ENCODE measurements at places on chromosomes 6 and 20.
A peak's percentile ranks its signal among the peaks of the same experiment; 100 is the strongest.

DNA sequence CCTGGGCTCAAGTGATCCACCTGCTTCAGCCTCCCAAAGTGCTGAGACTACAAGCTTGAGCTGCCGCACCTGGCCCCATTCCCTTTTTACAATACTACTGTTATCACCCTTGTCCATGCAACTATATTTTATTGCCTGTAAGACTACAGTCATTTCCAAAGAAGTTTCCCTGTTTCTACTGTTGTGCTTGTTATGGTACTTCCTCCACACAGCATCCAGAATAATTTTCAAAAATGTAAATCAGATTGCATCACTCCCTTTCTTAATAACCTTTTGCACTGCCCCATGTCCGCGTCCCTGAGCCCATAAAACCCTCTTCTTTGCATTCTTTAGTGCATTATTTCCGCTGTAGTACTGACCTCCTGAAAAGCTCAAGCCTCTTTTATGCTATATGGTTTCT, 128.9 kb upstream of the AKIRIN2 start:
- no peak for DNase-seq

GRCh38 chr20:23234311-23235078, 116.1 kb upstream of the NXT1 start:
- no peak for DNase-seq

DNA sequence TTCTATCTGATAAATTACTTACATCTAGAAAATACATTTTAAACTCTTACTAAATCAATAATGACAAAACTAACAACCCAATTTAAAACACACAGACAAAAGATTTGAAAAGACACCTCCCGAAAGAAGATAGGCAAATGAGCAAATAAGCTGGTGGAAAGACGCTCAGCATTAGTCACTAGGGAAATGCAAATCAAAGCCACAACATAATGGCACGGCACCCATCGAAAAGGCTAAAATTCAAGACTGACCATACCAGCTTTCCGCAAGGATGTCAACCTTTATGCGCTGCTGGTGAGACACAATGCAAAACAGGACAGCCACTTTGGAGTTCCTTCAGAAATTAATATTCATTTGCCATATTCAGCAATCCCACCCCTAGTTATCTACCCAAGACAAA, 25.9 kb downstream of the TAF4 start:
- no peak for DNase-seq

DNA sequence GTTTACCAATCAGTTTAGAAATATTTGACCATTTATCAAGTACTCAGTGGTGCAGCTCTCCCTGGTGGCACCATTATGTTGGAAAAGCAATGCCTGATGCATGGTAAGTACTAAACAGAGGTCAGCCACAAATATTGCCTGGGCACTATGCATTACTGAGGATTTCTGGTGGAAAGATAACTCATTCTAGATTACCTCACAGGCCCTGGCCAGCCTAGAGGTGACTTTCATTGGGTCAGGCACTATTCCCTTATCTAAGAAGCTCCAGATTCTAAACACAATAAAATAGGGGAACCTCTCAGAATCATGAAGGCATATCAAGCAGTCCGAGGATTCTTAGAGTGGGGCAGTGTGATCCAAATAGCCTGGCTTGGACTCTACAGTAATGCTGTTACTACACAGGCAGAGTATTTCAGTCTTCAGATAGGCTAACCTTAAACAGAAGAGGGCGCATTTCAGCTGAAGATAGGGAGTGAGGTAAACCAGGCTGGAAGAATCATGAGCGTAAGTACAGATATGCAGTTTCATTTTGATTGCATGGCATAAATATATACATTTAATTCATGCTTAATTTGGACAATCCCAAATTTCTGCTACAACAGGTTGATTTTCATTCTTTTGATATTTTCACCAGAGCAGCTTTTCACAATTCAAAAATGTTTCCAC, 12.1 kb downstream of the LGSN start:
- no peak for DNase-seq

DNA sequence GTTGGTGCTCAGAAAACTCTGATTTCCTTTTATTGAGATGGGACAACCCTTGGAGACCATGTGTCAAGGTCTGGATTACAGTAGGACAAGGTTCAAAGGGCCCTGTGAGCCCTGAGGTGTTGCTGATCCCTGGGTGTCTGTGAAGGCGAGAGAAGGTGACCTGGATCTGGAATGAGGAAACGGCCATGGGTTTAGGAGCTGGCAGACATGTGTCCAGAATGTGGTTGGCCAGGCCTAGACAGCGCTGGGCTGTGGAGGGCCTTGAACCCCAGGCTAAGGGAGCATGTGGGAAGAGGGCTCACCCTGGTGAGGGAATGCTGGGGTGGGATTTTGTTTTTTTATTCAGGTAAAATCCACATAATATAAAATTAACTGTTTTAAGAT, 24.9 kb downstream of the PCMTD2 start:
- DNase-seq, result no peak

DNA sequence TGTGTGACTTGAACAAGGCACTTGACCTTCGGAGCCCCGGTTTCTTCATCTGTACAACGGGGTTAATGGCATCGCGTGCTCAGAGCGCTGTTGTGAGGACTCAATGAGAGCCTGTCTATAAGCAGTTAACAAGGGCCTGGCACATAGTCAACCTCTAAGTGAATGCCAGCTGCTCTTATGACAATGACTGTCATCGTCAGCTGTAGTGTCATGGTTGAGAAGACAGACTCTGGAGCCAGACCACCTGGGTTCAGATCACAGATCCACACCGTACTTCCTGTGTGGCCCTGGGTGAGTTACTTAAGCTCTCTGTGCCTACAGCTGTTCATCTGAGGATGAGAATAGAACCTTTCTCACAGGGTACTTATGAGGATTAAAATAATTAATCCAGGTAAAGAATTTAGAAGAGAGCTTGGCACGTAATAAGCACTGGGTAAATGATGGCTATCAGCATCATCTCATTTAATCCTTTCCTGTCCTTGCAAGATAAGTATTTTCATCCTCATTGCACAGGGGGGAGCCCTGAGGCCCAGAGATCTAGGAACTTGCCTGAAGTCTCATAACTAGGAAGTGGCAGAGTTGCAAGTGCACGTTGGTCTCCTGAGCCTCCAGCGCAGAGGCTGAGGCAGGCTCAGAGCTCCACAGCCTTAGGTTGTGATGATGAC, 105.3 kb downstream of the EYA2 start:
- DNase-seq, result no peak

DNA sequence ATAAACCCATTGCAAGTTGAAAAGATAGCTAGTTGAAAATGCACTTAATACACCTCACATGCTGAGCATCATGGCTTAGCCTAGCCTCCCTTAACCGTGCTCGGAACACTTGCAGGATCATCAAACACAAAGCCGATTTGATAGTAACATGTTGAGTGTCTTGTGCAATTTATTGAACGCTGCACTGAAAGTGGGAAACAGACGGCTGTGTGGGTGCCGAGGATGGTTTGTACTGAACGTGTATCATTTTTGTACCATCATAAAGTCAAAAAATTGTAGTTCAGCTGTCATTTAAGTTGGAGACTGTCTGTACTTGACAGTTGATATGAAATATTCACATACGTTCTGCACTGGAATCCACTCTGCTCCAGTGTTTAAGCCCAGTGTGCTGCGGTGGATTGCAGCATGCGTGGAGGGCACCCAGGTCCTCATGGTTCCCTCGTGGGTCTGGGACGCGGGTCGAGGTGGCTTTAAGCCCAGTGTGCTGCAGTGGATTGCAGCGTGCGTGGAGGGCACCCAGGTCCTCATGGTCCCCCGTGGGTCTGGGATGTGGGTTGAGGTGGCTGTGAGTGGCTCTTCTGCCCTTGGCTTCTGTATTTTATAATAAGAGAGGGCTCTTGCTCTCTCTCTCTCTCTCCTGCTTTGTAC, 77.0 kb downstream of the CDH4 start:
- no peak for DNase-seq

GRCh38 chr20:59933849-59934585, 580 bp upstream of the SYCP2 start:
- DNase-seq, result peak; percentile 38

DNA sequence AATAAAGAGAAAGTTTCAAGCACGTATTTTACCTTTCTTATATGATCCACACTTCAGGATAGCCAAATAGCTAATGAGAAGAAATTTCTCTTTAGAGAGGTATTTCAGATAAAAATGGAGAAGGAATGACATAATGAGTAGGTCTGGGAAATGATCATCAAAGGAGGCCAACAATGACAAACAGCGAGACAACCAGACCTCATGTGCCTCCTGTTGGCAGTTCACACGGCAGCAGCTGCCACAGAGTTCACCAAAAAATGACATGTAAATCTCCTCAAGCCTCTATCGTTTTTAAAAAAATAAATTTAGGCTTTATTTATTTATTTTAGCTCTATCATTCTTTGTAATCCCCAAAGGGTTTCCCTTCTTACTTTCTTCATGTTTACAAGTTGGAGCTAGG, 47.7 kb downstream of the SLC2A12 start:
- no peak for DNase-seq

- DNase-seq, result no peak
These were observed 720.6 kb downstream of the RFPL4B start for GRCh38 chr6:113067612-113068275.

- no peak for DNase-seq
These were observed 13.5 kb upstream of the ELMO2 start for GRCh38 chr20:46419882-46420281.

GRCh38 chr6:106098383-106099234, 12.5 kb downstream of the PRDM1 start:
- peak; percentile 47 for DNase-seq

- no peak for DNase-seq
These were observed 142.9 kb upstream of the SOX4 start for GRCh38 chr6:21450628-21451027.

GRCh38 chr6:6577735-6578134, 10.8 kb upstream of the LY86 start:
- no peak for DNase-seq

DNA sequence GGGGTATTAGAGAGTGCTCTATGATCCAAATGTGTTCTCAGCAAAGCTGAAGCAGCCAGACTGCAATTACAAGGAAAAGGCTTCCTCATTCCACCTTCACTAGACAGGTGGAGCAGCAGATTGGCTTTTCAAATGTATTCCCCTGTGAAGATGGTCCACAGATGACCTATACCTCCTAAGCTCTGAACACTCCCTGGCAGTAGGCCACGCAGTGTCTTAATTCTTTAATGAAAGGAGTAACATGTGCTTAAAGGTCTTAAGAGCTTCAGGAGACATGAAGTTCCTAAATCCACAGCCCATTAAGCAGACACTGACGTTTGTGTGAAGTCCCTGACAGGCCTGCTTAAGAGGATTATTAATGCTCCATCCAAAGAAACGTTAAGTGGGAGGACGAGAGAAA, 138.9 kb upstream of the NUP153 start:
- DNase-seq, result no peak

GRCh38 chr6:34546551-34547321, 9.4 kb downstream of the SPDEF start:
- DNase-seq, result no peak

- DNase-seq, result no peak
These were observed 41.7 kb upstream of the ZNF831 start for GRCh38 chr20:59121714-59122565.

DNA sequence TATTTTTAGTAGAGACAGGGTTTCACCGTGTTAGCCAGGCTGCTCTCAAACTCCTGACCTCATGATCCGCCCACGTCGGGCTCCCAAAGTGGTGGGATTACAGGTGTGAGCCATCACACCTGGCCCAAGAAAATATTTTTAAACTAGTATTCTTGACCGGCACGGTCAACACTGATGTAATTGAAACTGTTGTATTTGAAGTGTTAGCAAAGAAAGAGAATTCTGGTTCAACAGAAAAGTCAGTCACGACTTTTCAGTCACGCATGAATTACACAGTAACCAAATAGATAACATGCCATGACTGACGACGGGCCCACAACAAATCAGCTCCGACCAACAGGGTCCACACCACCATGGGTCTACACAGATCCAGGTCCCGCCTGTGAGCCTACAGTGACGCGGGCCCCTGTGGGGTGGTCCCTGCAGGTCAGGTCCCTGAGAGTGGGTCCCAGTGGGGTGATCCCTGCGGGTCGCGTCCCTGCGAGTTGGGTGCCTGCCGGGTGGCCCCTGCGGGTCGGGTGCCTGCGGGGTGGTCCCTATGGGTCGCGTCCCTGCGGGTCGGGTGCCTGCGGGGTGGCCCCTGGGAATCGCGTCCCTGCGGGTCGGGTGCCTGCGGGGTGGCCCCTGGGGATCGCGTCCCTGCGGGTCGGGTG, 1.0 kb downstream of the GMEB2 start:
- no peak for DNase-seq

- DNase-seq, result no peak
These were observed 29.3 kb upstream of the ARMH2 start for GRCh38 chr6:24827970-24828369.

DNA sequence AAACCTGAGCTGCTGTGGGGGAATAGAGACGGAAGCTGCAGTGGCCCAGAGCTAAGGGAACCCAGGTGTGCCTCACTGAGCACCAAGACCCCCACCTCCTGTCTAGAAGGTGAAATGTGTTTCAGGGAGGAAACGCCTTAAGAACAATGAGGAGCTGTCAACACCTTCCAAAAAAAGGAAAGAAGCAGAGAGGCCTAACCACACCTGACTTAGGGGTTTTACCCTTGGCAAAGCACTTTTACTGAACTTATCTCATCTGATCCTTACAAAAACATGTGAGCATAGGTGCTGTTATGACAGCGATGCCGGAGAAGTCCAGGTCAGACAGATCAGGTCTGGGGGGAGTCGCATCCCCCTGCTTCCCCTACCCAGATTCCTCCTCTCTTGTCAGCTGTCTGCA, 16.1 kb upstream of the CDKN1A start:
- no peak for DNase-seq

DNA sequence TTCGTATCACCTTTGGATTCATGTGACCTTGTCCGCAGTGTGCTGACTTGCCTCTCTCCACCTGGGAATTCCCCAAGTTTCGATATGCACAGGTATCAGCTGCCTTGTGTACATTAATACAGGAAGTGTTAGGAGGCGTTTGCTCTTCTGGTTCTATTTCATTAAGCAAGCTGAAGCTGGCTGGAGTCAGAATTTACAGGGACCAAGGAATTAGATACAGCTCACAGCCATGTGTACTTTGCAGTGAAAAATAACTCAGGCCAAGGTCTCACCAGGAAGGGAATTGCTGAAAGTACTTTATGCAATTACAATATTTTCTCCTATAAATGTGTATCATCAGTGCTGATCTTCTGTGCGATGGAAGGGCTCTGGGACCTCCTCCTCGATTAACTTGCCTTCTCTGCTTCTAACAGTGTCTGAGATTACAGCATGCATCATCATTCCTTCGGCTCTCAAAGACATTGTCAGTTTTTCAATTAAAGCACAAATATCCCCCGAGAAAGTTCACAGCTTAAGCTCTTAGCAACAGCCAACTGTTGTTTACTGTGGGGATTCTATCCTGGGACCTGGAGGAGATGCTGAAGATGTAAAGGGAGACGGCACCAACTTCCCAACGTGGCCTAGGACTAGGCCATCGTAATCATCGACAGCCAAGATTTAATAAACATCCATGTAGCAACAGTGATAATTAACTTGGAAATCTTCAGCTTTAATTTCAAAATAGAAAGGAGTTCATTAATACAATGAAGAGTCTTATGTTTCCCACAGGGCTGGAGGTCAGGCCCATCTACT, 13.8 kb upstream of the TIAM2 start:
- DNase-seq, result no peak

GRCh38 chr20:20690676-20691476, 21.6 kb downstream of the RALGAPA2 start:
- no peak for DNase-seq

- no peak for DNase-seq
These were observed 111.1 kb downstream of the AGPAT4 start for GRCh38 chr6:161162722-161163121.

Data from stimulated activated CD8-positive, alpha-beta memory T cell treated with anti-CD3 and anti-CD28 coated beads, Interleukin-4, amount 100 ng/mL, for 1 hour (primary cell).